CD4-positive, alpha-beta T cell (primary cell): ENCODE measurements at places on chromosomes 1 and 21. TPM values are rescaled to one million over a fixed set of nuclear protein-coding genes. Genes with fewer than 3 reads are reported as not detected.
A peak's percentile ranks its signal among the peaks of the same experiment; 100 is the strongest.

DNA sequence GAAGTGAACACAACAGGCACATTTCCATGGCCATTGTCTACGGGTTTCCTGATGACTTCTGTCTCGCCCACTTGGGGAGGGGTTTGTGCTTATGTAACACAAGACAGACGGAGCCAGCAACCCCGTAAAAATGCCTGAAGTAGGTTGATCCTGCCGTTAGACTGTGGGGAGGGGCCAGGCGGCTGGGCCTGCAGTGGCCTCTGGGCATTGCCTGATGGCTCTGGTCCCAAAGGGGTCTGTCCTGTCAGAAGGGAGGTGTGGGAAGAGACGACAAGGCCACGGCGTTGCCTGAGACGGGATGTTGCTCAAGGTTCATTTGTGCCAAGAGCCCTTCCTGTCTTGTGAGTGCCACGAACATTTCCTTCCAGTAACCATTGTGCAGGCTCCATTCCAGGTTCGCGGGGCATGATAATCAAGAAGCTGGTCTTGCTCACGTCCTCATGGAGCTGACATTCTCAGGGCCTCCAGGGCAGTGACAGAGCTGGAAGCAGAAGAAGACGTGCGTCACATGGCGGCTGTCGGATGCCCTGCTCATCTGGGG, 44.7 kb downstream of the ABCG1 start:
- DNase-seq: no peak
- no peak overlapping the region for H3K27ac ChIP-seq
- H3K4me3 ChIP-seq: no peak overlapping the region
- no peaks in the 10 kb centered on the region for H3K27me3 ChIP-seq
- H3K4me1 ChIP-seq: peaks cover 26% of the 10 kb centered on the region

The NBPF10 gene
- 2.4 TPM for total RNA-seq

GRCh38 chr21:14116080-14116481, 94.7 kb downstream of the LIPI start:
- H3K27me3 ChIP-seq: no peaks in the 10 kb centered on the region
- H3K27ac ChIP-seq: no peak overlapping the region

DNA sequence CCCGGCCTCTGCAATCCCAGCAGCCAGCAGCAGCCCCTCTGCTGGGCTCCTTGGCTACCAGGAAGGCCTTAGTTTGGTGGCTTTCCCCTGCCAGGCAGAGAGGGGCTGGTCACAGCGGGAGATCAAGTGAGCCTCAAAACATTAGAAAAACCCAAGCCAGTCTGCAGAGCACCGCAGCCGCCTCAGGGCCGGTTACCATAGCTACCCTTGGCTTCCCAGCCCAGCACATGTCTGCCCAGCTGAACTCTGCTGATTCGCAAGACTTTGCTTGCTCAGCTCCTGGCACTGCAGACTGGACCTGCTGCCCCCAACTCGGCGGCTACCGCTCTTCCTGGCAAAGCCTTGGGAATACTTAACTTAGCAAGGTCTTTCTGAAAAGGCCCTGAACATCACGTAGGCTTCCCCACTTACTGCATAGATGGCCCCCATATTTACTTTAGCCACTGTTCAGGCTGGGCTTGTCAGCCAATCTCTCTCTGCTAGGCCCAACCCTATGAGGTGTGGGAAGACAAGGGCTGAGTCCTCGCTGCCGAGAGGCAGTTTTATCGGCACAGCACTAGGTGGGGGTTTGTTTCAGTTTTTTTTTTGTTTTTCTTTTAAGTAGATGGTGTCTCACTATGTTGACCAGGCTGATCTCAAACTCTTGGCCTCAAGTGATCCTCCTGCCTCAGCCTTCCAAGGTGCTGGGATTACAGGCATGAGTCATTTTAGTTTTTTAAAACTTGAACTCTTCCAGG, 28.6 kb upstream of the PLEKHG5 start:
- H3K4me3 ChIP-seq: no peak overlapping the region
- no peak for DNase-seq
- no peaks in the 10 kb centered on the region for H3K27me3 ChIP-seq
- H3K27ac ChIP-seq: no peak overlapping the region
- no peaks in the 10 kb centered on the region for H3K4me1 ChIP-seq

- H3K27ac ChIP-seq: no peak overlapping the region
- H3K36me3 ChIP-seq: no peaks in the 10 kb centered on the region
- H3K4me1 ChIP-seq: no peaks in the 10 kb centered on the region
- H3K27me3 ChIP-seq: no peaks in the 10 kb centered on the region
- DNase-seq: no peak
- H3K4me3 ChIP-seq: no peak overlapping the region
These were observed 753.2 kb upstream of the B3GALT2 start for GRCh38 chr1:193939585-193939984.

- H3K27me3 ChIP-seq: no peaks in the 10 kb centered on the region
- H3K36me3 ChIP-seq: no peaks in the 10 kb centered on the region
- no peaks in the 10 kb centered on the region for H3K4me1 ChIP-seq
- H3K4me3 ChIP-seq: no peak overlapping the region
These were observed 50.2 kb upstream of the TSHB start for GRCh38 chr1:114979278-114979891.

The HUNK gene
- not detected for total RNA-seq

The OLFML2B gene
- total RNA-seq: 0.08 TPM

- H3K4me1 ChIP-seq: peaks cover 10% of the 10 kb centered on the region
- no peak overlapping the region for H3K27ac ChIP-seq
- H3K36me3 ChIP-seq: no peaks in the 10 kb centered on the region
- DNase-seq: no peak
- no peaks in the 10 kb centered on the region for H3K27me3 ChIP-seq
These were observed 5.5 kb downstream of the UCK2 start for GRCh38 chr1:165832902-165833301.

The RUNX3 gene
- 202 TPM for total RNA-seq

DNA sequence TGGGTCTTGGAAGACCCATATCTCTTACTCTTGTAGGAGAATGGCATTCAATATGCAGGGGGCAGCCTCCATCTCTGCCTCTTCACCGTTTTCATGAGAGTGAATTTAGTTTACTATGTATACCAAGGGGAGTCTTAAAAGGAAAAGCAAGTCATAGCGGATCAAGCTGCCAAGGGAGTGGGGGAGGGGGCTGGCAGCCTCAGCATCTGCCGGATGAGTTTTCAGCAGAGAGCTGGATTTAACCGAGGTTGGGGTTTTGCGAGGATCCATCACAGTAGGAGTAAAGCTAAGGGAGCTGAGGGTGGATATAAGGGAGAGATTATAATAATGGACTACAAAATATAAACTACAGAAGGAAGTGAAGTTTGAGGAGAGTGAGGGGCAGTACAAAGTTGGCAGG, 9.9 kb downstream of the CD160 start:
- no peak for DNase-seq
- H3K4me3 ChIP-seq: no peak overlapping the region
- no peak overlapping the region for H3K27ac ChIP-seq
- no peaks in the 10 kb centered on the region for H3K36me3 ChIP-seq
- H3K4me1 ChIP-seq: no peaks in the 10 kb centered on the region
- H3K27me3 ChIP-seq: no peaks in the 10 kb centered on the region

The B3GALT2 gene
- 0.25 TPM for total RNA-seq

GRCh38 chr1:33429856-33430691, 821 bp downstream of the PHC2 start:
- H3K4me1 ChIP-seq: peaks cover 11% of the 10 kb centered on the region
- H3K27me3 ChIP-seq: peaks cover 9% of the 10 kb centered on the region
- no peak for DNase-seq
- H3K4me3 ChIP-seq: peak overlapping the region; percentile 31

The ITLN2 gene
- not detected for total RNA-seq

- no peaks in the 10 kb centered on the region for H3K27me3 ChIP-seq
- H3K4me3 ChIP-seq: no peak overlapping the region
These were observed 28.2 kb upstream of the ANKRD13C start for GRCh38 chr1:70382682-70383081.

DNA sequence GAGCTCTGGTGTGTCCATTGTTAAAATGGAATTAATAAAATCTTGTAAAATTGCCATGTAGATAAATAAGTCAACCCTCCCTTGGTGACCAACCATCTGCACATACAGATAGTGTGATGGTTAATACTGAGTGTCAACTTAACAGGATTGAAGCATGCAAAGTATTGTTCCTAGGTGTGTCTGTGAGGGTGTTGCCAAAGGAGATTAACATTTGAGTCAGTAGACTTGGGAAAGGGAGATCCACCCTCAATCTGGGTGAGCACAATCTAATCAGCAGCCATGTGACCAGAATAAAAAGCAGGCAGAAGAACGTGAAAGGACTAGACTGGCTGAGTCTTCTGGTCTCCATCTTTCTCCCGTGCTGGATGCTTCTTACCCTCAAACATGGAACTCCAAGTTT, 174.8 kb downstream of the LTN1 start:
- no peaks in the 10 kb centered on the region for H3K27me3 ChIP-seq
- DNase-seq: no peak
- no peaks in the 10 kb centered on the region for H3K36me3 ChIP-seq
- no peaks in the 10 kb centered on the region for H3K4me1 ChIP-seq
- no peak overlapping the region for H3K27ac ChIP-seq

The GIPC2 gene
- total RNA-seq: not detected

The CAMK2N1 gene
- 2.3 TPM for total RNA-seq

GRCh38 chr1:89890085-89890752, 69.4 kb downstream of the LRRC8D start:
- H3K4me1 ChIP-seq: no peaks in the 10 kb centered on the region
- H3K27me3 ChIP-seq: no peaks in the 10 kb centered on the region
- peaks cover 6% of the 10 kb centered on the region for H3K36me3 ChIP-seq
- no peak overlapping the region for H3K27ac ChIP-seq
- H3K4me3 ChIP-seq: no peak overlapping the region

GRCh38 chr21:45644041-45644906, 749 bp downstream of the PCBP3 start:
- peak; percentile 25 for DNase-seq
- peaks cover 37% of the 10 kb centered on the region for H3K4me1 ChIP-seq
- no peaks in the 10 kb centered on the region for H3K36me3 ChIP-seq
- no peak overlapping the region for H3K27ac ChIP-seq

GRCh38 chr1:1291023-1291528, 10.8 kb downstream of the SCNN1D start:
- peaks cover 14% of the 10 kb centered on the region for H3K4me1 ChIP-seq
- H3K36me3 ChIP-seq: no peaks in the 10 kb centered on the region
- H3K4me3 ChIP-seq: no peak overlapping the region

The RPE65 gene
- total RNA-seq: not detected

GRCh38 chr21:42922918-42923317, 2.5 kb downstream of the ERVH48-1 start:
- peaks cover 18% of the 10 kb centered on the region for H3K4me1 ChIP-seq
- no peaks in the 10 kb centered on the region for H3K36me3 ChIP-seq
- no peaks in the 10 kb centered on the region for H3K27me3 ChIP-seq
- H3K4me3 ChIP-seq: no peak overlapping the region

GRCh38 chr1:246117066-246117791, 389.9 kb downstream of the SMYD3 start:
- no peaks in the 10 kb centered on the region for H3K36me3 ChIP-seq
- H3K27ac ChIP-seq: peak overlapping the region; percentile 34
- DNase-seq: peak; percentile 78
- H3K4me3 ChIP-seq: no peak overlapping the region
- H3K4me1 ChIP-seq: no peaks in the 10 kb centered on the region
- H3K27me3 ChIP-seq: no peaks in the 10 kb centered on the region

DNA sequence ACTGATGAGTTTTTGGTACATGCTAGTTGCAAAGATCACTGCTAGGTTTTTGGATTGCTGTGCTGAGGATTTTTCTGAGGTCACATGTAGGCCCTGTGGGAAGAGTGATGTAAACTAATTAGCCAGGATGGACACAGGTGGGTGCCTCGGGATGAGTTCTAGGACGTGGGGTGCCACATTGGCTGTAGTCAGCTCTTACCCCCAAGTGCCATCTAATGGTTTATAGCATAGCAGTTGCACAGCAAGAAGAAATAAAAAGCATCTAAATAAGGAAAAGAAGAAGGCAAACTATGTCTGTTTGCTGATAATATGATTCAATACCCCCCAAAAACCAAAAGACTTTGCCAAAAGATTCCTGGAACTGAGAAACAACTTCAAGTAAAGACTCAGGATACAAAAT, 9.8 kb upstream of the OR2T1 start:
- H3K27me3 ChIP-seq: peaks cover 5% of the 10 kb centered on the region
- H3K4me3 ChIP-seq: no peak overlapping the region
- DNase-seq: no peak
- H3K4me1 ChIP-seq: no peaks in the 10 kb centered on the region

- H3K27ac ChIP-seq: no peak overlapping the region
- H3K27me3 ChIP-seq: no peaks in the 10 kb centered on the region
- no peaks in the 10 kb centered on the region for H3K36me3 ChIP-seq
- H3K4me1 ChIP-seq: no peaks in the 10 kb centered on the region
- H3K4me3 ChIP-seq: no peak overlapping the region
These were observed 277.6 kb downstream of the KIF26B start for GRCh38 chr1:245432228-245432875.

GRCh38 chr21:15729674-15730483, at the start of gene USP25:
TSS of gene USP25 (plus strand) at chr21:15729982. CDS start at chr21:15730394, 412 bp downstream.
- peak within 1 kb of the TSS; percentile 71 for H3K27ac ChIP-seq
- DNase-seq: peak; percentile 89
- peak within 1 kb of the TSS; percentile 77 for H3K4me3 ChIP-seq
- no peaks in the 10 kb centered on the region for H3K27me3 ChIP-seq
- H3K36me3 ChIP-seq: no peaks in the 10 kb centered on the region

The C8A gene
- not detected for total RNA-seq

GRCh38 chr1:160048335-160048734, 16.5 kb upstream of the PIGM start:
- H3K4me1 ChIP-seq: peaks cover 10% of the 10 kb centered on the region
- H3K27ac ChIP-seq: no peak overlapping the region
- H3K27me3 ChIP-seq: no peaks in the 10 kb centered on the region
- H3K4me3 ChIP-seq: no peak overlapping the region
- no peaks in the 10 kb centered on the region for H3K36me3 ChIP-seq

The TMEM125 gene
- total RNA-seq: not detected

The ERICH3 gene
- total RNA-seq: not detected

DNA sequence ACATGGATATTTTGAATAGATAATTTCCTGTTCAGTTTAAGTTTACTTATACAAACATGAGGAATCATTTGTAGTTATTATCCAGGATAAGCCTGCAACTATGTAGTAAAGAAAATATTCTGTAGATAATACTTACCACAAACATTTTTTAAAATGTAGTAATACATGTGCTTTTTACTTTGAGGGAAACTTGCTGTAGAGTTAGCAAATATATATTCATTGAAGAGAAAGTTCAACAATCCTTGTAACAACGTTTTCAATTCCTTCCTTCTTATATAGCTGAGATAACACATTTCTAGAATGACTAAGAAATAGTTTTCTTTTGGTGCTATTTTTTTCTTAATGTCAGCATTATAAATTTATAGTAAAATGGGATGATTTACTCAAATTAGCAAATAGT, 664.6 kb upstream of the ADAMTS5 start:
- H3K36me3 ChIP-seq: no peaks in the 10 kb centered on the region
- no peak overlapping the region for H3K4me3 ChIP-seq
- no peaks in the 10 kb centered on the region for H3K27me3 ChIP-seq
- no peak overlapping the region for H3K27ac ChIP-seq

The TMEM59 gene
- total RNA-seq: 128 TPM

GRCh38 chr1:235885655-235886262, 19.1 kb upstream of the LYST start:
- no peak for DNase-seq
- H3K4me1 ChIP-seq: peaks cover 10% of the 10 kb centered on the region

GRCh38 chr1:50651476-50652263, 228.4 kb upstream of the DMRTA2 start:
- H3K4me3 ChIP-seq: no peak overlapping the region
- no peaks in the 10 kb centered on the region for H3K27me3 ChIP-seq
- no peaks in the 10 kb centered on the region for H3K36me3 ChIP-seq
- H3K4me1 ChIP-seq: no peaks in the 10 kb centered on the region

The GNG12 gene
- total RNA-seq: not detected

The ANKRD65 gene
- not detected for total RNA-seq

- no peak for DNase-seq
- H3K4me3 ChIP-seq: no peak overlapping the region
- H3K36me3 ChIP-seq: no peaks in the 10 kb centered on the region
- no peaks in the 10 kb centered on the region for H3K4me1 ChIP-seq
- no peaks in the 10 kb centered on the region for H3K27me3 ChIP-seq
These were observed 886.6 kb downstream of the TTLL7 start for GRCh38 chr1:83112248-83112885.

The VANGL2 gene
- not detected for total RNA-seq
